ENCODE measurements at places on chromosomes 7 and 10.
A peak's percentile ranks its signal among the peaks of the same experiment; 100 is the strongest.

- DNase-seq, result no peak
Observed at GRCh38 chr7:93717217-93717900, 142.8 kb upstream of the CALCR start.

DNA sequence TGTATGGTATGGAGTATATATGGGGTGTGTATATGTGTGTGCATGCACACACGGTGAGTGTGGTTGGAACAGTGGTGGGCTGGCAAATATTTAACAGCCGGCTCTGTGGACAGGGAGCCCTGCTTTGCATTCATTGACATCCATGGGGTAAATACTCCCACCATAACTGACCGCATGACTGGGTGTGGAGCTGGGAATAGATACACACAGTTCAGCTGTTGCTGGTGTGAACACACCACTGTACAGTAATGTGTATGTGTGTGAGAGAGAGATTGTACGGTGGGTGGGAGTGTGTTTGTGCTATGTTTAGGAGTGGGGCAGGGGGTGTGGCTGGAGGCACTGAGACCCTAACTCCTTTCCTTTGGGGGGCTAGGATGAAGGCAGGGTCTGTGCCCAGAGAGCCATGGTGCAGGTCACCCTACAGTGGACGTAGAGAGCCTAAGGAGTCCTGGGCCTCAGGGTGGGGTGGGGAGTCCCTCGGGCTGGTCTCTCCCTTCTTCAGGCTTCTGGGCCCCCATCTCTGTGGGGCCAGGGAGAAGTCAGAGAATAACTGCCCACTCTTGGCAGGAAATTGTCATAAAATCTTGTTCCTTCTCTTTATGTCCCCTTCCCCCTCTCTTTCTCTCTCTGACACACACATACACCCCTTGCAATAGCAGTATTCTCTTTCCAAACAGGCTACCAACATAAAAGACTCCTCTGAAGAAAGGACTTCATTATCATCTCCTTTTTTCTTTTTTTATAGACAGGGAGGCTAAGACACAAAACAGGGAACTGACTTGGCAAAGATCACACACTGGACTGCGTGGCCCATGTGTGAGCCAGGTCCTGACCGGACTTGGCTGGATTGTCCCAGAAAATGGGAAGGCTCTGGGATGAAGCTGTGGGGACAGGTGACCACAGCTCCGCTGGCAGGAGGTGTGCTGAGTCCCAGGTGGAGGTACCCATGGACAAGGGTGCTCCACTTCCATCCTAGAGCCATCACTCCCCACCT, 3.2 kb downstream of the SFRP5 start:
- DNase-seq, result no peak

GRCh38 chr7:7920481-7920880, 48.1 kb upstream of the GLCCI1 start:
- DNase-seq, result no peak

- DNase-seq, result no peak
Observed at GRCh38 chr10:78384049-78384431, 350.4 kb downstream of the RPS24 start.

DNA sequence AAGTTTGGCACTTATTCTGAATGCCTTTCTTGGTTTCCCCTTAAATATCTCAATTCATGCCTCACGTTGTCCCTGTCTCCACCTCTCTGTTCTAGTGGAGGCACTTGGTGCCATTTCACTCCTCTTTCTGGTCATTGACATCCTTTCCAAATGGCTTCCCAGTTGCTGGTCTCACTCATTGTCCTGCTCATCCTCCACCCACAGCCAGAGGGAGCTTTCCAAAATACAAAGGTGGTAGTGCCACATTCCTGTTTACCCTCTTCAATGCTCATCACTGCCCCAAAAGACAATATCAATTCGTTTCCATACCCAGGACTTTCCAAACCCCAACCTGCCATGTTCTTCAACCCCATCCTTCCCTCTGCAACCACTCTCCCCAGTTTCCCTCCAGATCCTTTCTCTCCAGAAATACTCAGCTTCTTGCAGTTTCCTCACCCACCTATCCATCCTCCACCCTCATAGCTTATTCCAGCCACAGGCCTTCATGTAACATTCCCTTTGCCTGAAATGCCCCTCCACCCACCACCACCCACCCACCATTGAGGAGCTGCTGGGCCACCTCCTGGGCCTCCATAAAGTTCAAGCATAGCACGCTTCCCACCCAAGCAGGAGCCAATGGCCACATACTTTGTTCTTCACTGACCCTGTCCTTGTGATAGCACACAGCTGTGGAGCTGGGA, 63.1 kb upstream of the ADRB1 start:
- no peak for DNase-seq

- DNase-seq, result no peak
Observed at GRCh38 chr10:905503-905902, 26.0 kb downstream of the LARP4B start.

DNA sequence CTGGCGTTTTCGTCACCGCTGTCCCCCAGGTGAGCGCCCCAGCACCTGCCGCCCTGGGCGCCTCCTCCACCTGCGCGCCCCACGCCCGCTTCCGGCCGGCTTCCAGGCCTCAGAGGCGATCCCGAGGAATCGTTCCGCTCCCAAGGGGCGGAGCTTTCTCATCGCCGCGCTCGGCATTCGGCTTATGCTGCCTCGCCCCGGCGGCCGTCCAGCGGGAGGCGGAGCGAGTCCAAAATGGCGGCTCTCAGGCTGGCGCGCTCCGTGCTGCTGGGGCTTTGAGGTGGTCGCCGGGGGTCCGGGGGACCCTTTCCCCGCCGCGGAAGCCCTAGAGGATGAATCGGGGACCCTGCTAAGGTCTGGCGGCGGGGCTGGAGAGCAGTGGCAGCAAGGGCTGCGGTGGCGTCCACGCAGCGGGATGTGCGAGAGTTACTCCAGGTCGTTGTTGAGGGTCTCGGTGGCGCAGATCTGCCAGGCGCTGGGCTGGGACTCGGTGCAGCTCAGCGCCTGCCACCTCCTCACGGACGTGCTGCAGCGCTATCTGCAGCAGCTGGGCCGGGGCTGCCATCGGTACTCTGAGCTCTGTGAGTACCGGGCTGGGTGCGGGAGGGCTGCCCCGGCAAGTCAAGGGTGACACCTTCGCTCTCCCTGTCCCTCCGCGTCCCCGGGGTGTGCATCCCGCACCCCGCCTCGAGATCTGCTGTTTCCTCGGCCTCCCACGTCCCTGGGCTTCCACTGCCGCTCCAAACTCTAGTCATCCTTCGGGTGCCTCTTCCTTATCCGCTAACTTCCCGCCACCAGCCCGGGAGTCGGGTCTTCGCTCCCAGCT, at the start of gene TAF3:
TAF3 (plus strand) TSS at position 211 of the 826 bp plus-strand sequence; CDS start at position 416, 205 bp downstream.
- DNase-seq, result peak; percentile 74
